ENCODE measurements at places on chromosomes 13 and 19.

GRCh38 chr13:68588623-68589022, 1358.5 kb upstream of the PCDH9 start:
- no peak for DNase-seq

- no peak for DNase-seq
Observed at GRCh38 chr13:40189426-40189825, 477.0 kb downstream of the FOXO1 start.

DNA sequence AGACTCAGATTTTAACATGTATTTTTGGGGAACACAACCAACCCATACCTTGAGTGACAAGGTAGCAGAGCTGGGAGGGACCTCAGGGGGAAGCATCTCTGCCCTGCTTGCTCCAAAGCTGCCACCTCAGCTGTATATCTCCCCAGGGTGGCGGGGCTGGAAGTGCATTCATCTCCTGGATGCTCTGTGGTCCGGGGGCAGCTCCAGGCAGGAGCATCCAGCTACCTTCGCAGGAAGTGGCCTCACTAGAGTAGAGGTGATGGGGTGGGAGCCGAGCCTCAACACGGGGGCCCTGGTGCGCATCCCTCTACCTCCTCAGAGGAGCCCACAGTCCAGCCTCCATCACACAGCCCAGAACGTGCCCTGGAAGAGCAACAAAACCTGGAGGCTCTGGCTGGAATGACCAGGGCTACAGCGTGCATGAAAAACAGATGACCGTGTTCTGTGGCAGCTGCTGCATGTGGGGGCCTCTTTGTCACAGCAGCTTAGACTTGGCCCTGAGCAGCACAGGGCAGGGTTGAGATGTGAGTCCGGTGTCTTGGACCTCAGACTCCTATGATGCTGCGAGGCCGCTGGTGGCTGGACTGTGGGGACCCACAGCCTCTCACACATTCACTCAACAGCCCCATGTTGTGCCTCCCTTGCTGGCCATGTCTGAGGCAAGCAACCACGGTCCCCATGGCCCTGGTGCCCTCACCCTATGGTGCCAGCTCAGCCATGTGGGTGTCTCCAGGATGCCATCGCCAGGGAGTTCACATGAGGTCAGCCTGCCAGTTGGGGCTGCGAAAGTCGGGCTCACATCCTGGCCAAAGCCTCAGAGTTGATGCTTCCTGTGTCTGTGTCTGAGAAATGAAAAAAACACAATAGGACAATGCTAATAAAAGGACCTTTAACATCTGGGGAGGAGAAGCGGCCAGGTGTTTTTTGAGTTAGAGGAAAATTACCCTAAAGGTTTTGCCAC, 17.1 kb upstream of the GAS6 start:
- no peak for DNase-seq

GRCh38 chr13:41302743-41303142, 8.3 kb upstream of the NAA16 start:
- no peak for DNase-seq

- no peak for DNase-seq
Observed at GRCh38 chr13:74111399-74111798, 22.8 kb downstream of the KLF12 start.

- DNase-seq, result no peak
Observed at GRCh38 chr13:51811046-51811445, 7.1 kb upstream of the DHRS12 start.

DNA sequence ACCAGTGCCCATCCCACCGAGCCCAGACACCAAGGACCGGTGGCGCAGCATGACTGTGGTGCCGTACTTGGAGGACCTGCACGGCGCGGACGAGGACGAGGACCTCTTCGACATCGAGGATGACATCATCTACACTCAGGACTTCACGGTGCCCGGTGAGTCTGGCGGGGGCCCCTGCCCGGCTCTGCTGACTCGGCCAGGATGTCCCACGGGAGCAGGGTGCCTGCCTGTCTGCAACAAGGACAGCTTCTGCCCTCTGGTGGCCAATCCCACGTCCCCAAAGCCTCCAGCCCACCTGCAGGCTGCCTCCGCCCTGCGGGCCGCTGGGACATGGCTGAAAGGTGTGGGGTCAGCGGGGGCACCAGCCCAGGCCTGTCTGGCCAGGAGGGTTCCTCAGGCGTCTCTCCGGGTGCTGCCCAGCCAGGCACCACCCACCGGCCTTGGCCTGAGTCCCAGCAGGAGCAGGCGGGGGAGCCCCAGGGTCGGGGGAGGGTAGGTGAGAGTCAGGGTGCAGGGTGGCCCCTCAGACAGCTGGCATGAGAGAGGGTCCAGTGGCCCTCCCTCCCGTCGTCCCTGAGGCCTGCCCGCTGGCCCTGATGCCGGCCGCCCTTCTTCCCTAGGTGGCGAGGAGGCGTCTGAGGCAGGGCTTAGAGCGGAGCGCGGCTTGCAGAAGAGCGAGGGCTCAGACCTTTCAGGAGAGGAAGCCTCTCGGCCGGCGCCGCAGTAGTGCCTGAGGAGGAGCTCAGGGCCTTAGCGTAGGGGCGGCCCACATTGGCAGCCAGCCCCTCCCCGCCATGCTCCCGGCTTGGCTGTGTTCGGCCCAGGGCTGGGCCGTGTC, 14.6 kb downstream of the CBARP start:
- no peak for DNase-seq

- no peak for DNase-seq
Observed at GRCh38 chr13:27667946-27668345, 46.3 kb downstream of the POLR1D start.
